NB4 (cell line): ENCODE measurements at places on chromosomes 5 and 9.

- DNase-seq = no peak
Measured at GRCh38 chr9:128828719-128829452, 708 bp downstream of the SPOUT1 start.

- no peak for DNase-seq
Measured at GRCh38 chr5:54848581-54848980, 136.8 kb downstream of the ESM1 start.

- no peak for DNase-seq
Measured at GRCh38 chr9:100639854-100640253, 62.0 kb downstream of the CAVIN4 start.

DNA sequence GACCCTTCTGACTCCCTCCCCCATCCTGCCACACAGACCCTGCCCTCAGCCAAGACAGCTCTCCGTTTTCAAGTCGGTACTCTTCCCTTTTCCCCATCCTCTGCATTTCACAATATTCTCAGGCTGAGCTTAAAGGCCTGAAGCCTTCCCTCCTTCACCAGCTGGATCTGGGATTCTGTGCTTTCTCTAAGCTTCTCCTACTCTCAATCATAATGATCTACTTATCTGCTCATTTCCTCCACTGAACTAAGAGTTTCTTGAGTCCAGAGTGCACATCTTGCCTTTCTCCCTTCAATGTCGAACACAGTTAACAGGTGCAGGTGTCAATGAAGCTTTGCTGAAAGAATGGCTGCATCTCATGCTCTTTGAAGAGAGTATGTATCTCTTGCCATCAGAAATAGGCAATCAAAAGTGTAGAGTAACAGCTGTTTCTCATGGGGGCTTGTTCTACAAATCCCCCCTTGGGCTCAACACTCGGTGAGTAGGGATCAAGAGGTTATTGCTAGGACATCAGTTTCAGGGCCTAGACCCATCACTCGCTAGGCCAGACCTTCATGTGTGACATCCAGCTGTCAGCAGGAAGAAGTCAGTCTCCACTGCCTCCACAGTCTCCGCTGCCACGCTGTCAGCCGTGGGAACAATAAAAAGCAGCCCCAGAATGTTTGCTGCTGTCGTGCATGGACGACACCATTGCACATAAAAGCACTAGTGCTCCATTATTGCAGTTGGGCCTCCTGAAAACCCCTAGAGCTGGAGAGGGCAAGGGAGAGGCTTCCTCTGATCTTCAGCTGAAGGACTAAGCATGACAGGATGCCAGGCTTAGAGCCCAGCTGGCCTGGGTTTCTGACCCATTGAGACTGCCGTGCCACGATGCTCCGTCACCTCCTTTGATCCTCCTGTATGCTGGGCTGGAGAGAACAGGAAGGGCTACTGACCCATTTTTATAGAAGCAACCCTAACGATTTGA lies 23.7 kb downstream of the TRAF1 start:
- no peak for DNase-seq

GRCh38 chr5:93583768-93584595 lies 960 bp downstream of the NR2F1 start:
- DNase-seq = peak; percentile 82

DNA sequence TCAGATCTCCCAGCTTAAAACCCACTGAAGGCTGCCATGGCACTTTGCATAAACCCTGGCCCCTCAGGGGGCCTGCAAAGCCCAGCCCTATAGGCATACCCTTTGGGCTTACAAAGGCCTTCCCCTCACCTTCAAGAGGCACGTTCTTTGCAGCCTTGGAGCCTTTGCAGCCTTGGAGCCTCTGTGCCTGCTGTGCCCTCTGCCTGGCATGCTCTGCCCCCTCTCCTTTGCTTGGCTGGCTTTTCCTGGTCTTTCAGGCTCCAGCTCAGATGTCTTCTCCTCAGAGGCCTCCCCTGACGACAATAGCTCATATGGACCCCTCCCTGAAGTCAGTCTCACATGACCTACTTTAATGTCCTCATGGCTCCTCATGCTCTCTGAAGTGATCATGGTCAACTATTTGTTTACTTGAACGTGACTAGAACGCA lies 60.3 kb downstream of the CXXC5 start:
- no peak for DNase-seq

GRCh38 chr5:152883066-152883775 lies 478.1 kb upstream of the NMUR2 start:
- no peak for DNase-seq

GRCh38 chr9:135332516-135332915 lies 147.1 kb upstream of the PPP1R26 start:
- DNase-seq = no peak

DNA sequence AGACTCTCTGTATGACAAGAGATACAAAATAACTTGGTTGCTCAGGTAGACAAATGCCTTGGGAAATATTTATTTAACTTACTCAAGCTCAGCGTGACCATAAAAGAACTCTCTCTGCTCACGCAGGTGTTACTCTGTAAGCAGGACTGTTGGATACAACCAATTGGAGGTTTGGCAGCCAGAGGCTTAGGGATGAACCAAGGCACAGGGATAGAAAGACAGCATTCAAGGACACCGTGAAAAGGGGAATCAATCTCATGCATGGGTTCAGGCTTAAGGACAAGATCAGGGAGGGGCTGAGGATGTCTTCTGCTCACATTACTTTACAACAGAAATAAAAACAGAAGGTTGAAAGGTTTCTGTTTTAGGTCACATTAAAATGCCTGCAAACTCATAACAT lies 389.0 kb upstream of the BRINP1 start:
- DNase-seq = no peak

GRCh38 chr5:113133211-113133975 lies 156.8 kb downstream of the DCP2 start:
- no peak for DNase-seq

- no peak for DNase-seq
Measured at GRCh38 chr5:107700481-107700880, 29.7 kb upstream of the EFNA5 start.

DNA sequence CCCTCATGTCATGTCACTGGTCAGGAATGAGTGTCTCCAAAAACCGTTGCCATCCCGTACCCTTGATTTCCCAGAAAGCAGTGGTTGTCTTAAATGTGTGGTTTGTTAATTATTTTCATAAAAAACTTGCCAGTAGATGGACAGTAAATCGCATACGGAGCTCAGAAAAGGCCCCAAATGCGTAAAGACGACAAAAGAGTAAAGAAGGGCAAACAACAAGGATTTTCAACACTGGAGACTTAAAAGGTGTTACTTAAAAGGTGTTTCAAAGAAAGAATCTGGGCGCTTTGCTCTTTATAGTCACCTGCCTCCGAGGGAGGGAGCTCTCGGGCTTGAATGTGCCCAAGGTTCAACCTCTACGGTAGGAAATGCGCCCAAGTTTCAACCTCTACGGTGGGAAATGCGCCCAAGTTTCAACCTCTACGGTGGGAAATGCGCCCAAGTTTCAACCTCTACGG lies 734 bp downstream of the KIF27 start:
- no peak for DNase-seq

- DNase-seq = peak; percentile 71
Measured at GRCh38 chr5:6359555-6360322, 18.6 kb downstream of the MED10 start.

GRCh38 chr9:113523421-113524141 lies 60.1 kb downstream of the RGS3 start:
- DNase-seq = peak; percentile 49

GRCh38 chr5:88885002-88885401 lies 2.0 kb upstream of the MEF2C start:
- no peak for DNase-seq

DNA sequence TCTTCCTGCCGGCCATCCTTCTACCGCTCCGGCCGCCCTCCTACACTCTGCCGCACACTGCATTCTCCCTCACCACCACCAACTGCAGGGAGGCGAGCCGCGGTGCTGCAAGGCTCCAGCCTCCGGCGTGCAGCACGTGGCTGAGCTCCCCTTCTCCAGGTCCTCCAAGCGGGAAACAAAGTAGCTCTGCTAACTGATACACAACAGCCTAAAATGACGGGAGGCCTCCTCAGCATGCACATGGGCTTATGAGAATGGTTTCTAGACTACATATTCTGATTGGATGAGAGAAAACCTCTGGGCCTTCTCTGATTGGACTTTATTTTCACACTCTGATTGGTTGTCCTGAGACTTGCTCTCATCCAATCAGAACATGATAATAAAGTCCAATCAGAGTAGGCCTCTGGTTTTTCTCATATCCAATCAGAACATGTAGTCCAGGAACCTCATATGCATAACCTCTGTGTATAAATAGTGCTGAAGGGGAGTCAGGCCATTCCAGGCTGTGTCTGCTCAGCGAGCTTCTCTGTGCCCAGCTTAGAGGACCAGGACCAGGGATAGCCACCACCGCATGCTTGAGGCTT lies 27.0 kb upstream of the ZNF354B start:
- DNase-seq = no peak

DNA sequence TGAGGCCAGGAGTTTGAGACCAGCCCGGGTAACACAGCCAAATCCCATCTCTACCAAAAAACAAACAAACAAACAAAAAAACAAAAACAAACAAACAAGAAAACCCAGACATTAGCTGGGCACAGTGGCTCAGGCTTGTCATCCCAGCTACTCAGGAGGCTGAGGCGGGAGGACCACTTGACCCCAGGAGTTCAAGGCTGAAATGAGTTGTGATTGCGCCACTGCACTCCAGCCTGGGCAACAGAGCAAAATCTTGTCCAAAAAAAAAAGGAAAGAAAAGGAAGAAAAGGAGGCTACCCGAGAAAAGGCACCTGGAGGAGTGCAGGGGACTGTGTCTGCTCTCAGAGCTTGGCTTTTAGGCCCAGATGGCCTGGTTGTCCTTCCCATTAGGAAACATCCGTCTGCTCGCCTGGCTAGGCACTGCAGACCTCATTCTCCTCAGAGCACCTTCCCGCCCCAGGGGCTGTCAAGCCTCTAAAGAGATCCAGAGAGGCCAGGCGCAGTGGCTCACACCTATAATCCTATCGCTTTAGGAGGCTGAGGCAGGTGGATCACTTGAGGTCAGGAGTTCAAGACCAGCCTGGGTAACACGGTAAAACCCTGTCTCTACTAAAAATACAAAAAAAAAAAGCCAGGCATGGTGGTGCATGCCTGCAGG lies 185.3 kb upstream of the IER5L start:
- no peak for DNase-seq

DNA sequence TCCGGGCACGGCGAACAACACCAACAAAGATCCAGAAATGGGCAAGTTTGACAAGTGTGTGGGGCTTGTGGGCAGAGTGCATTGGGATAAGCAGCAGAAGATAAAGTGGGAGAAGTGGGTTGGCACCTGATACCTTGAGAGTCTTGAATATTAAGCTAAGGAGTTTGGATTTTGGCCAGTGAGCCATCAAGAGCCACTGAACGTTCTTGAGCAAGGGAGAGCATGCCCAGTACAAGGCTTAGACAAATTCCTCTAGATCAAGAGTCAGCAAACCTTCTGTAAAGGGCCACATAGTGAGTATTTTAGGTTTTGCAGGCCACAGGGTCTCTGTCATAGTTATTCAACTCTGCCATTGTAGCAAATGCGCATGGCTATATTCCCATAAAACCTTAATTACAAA lies 26.6 kb upstream of the TRMT10B start:
- DNase-seq = no peak

- peak; percentile 39 for DNase-seq
Measured at GRCh38 chr9:136808075-136808805, 492 bp downstream of the RABL6 start.

- DNase-seq = no peak
Measured at GRCh38 chr5:87268970-87269377, 1.3 kb downstream of the RASA1 start.
